Effector CD4-positive, alpha-beta T cell (primary cell): ENCODE measurements at places on chromosomes 3 and 15.

DNA sequence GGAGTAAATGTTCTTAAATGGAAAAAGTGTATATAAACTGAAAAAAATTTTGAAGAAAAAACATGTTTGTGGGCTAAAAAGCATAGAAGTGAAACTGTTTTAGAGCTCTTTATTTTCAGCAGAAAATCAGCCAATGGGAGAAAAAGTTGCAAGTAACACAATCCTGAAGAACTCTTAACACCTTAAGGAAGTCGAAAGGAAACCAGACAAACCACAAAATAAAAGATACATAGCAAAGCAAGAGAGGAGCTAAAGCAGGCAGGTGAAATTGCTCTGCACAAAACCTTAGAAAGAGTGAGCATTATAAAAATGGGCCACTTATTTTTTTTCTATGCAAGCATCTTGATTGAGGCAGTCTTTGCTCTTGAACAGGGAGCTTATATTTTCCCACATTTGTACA, 300.5 kb downstream of the RAP2B start:
- DNase-seq: no peak

DNA sequence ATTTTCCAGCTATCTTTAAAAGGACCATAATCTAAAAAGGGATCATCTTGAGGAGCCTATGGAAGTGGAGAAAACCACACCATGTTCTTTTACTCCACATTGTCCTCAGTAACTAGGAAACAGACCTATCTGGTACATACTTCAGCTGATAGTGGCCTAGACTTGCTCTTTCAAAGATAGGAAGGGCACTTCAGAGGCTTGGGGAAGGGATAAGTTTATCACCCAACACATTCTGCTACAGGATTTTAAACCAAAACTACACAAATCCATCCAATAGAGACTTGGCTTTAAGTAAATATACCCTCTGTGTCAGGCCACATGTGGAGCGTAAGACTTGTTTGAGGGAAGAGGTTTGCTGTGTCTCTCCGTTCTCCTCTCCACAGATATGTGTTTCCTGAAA, 35.4 kb downstream of the CP start:
- no peak for DNase-seq

DNA sequence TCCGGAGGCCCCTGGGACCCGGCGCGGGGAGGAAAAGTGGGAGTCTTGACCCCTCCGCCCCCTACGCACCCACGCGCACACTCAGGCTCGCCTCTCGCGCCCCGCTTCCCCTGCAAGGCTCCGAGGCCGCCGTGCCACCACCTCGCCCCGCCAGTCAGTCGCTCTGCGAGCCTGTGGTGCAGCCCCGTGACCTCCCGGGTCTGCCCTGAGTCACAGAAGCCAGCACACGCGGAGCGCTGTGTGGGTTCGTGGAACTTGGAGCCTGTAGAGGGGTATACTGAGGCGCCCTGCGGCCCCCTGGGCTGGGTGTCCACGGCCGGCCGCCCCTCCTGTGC, 380 bp upstream of the ALS2CL start:
- peak; percentile 41 for DNase-seq

DNA sequence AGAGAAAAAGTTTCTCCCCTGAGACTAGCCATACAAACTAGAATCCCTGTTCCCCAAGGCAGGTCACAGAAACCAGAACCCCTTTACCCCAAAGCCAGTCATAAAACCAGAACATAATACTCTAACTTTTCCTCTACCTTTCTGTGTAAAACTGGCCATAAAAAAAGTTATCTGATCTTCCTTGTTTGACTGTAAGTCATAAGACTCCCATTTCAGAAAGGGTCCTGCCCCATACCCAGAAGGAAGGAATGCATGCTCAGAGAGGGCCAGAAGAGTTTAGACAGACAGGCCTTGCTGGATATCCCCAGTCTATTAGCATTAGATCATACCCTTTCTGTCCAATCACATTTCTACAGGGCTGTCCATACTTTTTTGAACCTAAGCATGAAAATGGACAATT, 27.2 kb downstream of the SCN11A start:
- DNase-seq: no peak

DNA sequence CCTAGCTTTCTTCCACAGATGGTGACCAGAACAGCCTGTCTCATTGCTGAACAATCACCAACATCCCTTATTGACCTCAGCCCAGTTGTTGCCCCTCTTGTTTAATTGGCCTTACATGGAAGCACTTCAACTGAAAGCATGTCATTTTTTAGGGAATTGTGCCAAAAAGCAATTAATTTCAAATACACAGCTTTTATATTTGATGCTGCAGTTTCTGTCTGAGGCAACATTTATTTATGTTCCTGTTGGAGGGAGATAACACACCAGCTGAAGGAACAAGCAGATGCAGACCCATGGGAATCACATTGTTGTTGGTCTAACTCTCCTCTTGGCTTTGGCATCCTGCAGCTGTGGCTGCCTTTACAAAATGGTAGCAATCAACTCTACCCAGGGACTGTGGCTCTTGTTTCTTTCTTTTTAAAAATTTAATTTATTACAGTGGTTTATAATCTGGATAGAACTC, 498.1 kb upstream of the RGMA start:
- DNase-seq: no peak

GRCh38 chr15:73897441-73898261, 24.3 kb downstream of the TBC1D21 start:
- DNase-seq: peak; percentile 34

DNA sequence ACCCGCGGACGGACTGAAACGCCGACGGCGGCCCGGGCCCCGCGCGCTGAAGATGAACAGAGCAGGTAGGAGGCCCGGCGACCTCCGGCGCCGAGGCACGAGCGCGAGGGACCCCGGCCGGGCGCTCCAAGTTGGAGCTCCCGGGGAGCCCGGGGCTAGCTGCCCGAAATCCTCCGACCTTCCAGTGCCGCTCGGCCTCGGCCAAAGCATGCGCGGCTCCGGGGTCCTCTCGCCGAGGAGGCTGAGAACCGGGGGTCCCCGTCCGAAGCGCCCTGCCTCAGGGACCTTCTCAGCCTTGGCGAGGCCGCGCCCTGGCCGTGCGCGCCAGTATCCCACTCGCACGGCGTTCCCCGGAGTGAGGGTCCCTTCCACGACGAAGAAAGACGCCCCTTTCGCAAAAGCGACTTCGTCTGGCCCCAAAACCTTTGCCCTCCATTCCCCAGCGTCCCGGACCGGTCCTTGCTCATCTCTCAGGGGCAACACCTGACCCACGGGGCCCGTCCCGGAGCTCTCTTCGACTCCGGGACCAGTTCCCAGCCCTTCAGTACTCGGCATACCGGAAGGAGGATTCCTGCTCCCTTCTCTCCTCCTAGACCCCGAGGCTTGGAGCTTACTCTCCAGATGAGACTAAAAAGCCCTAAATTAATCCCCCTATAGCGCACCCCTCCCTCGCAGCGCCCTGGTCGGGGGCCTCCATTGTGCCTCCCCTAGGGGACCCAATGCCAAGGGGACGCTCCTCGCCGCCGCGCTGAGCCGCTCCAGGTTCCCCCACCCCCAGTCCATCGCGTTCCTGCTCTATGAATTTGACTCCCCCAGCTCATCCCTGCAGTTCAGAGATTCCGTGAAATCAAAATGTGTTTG, 7.7 kb upstream of the FGD5 start:
- DNase-seq: no peak

DNA sequence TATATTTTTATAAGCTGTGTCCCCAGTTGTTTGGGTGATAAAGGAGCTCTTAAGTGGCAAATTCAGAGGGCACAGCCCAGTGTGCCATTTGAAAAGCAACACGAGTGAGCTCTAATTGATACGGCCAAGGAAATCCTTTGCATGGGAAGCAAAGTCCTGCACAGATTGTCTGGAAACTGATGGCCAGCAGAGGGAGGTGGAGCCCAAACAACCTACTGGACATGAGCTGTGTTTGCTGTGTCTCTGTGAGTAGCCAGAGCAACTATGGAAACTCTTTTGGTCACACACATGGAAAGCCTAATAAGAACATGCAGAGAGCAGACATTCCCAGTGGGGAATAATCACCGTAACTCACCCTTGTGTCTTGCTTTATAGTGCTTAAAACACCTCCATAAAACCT, 24.4 kb downstream of the ONECUT1 start:
- no peak for DNase-seq

GRCh38 chr3:187994221-187995042, 159.5 kb upstream of the LPP start:
- DNase-seq: no peak

- DNase-seq: no peak
Observed at GRCh38 chr3:19522305-19522704, 374.0 kb downstream of the KCNH8 start.

- no peak for DNase-seq
Observed at GRCh38 chr3:193040836-193041672, 123.4 kb upstream of the MB21D2 start.

- DNase-seq: no peak
Observed at GRCh38 chr15:76577879-76578512, 241.4 kb downstream of the ISL2 start.

DNA sequence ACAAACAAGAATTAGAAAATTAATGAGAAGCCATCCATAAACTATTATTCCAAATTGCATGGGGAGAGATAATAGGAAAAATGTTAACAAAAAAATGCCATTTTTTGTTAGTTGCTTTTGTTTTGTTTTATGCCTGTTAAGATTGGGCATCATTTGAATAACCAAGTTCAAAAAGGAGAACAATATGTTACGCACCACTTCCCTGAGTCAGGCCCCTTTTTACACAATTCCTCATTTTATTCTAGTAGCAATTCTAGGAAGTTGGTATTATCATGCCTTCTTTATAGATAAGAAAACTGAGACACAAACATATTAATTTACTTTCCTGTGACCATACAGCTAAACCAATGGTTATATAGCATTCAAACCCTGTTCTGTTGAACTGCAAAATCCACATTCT, 736.9 kb upstream of the CCDC54 start:
- DNase-seq: no peak

- no peak for DNase-seq
Observed at GRCh38 chr3:112002096-112002971, 3.6 kb downstream of the TAGLN3 start.

- no peak for DNase-seq
Observed at GRCh38 chr3:94373456-94373855, 310.6 kb downstream of the NSUN3 start.

DNA sequence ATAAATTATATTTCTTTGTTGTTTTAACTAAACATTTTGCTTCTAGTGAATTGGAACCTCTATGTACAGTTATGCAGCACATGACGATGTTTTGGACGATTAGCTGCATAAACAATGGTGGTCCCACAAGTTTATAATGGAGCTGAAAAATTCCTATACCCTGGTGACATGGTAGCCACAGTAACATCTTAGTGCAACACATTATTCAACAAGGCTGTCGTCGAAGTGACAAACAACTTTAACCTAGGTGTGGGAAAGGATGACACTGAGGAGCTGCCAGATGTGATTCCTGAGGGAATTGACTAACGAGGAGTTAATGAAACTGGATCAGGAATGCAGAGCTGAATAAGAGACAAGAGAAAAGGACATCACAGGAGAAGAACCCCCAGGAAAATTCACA, 588.9 kb upstream of the EPHA6 start:
- no peak for DNase-seq

DNA sequence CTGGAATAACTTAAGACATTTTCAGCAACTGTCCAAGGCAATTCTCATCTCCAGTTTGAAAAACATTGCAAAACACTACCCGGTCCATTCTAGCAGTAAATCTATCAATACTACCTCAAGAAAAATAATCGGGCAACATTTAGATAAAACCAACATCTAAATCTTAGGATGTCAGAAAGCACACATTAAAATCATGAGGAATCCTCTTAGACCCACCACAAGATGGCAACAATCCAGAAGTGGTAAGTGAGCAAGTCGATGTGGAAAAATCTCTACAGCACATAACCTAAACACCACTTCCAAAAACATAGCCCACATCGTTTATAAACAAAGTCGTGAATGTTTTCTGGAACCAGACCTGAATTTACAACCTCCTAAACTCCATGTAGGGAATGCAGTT, 5.7 kb downstream of the PLCH1 start:
- no peak for DNase-seq

GRCh38 chr3:37826933-37827332, 34.7 kb upstream of the CTDSPL start:
- DNase-seq: no peak

DNA sequence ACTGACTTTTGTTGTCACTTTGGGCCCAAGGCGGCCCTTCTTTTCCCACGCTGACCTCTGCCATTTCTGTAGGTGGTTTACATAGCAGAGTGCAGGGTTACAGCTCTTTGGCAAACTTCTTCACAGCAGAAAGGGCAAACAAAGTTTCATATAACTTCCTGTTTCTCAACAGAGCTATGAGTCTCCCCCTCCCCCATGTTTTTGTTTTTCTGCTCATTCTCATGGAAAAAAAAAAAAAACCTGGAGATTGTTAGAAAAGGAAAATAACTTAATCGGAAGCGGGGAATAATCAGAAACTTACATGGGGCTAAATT, 342.0 kb upstream of the NR2F2 start:
- no peak for DNase-seq

- no peak for DNase-seq
Observed at GRCh38 chr3:167666563-167666962, 12.8 kb upstream of the WDR49 start.

DNA sequence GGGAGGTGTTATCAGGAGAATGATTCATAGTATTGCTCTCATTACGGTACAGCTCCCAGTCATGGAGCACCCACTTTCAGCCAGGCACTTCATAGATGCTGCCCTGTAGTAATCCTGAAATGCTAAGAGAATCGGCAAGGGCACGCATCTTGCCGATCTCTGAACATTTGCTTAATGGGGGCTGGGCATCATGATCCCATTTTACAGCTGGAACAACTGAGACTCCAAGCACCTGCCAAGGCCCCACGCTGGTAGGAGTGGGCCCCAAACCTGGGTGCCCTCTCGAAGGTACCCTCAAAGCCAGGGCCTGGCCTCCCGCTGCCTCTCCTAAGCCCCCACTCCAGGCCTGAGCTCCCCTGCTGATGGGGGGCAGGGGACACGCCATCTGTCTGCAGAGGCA, 47.3 kb downstream of the RPN1 start:
- DNase-seq: no peak

- DNase-seq: peak; percentile 67
Observed at GRCh38 chr15:64905119-64905831, 6.4 kb upstream of the ANKDD1A start.

- DNase-seq: peak; percentile 51
Observed at GRCh38 chr3:112132975-112133448, at the start of gene GCSAM. Gene GCSAM, minus strand, starts transcription at chr3:112133248. Its CDS starts 128 bp downstream, at chr3:112133120.

DNA sequence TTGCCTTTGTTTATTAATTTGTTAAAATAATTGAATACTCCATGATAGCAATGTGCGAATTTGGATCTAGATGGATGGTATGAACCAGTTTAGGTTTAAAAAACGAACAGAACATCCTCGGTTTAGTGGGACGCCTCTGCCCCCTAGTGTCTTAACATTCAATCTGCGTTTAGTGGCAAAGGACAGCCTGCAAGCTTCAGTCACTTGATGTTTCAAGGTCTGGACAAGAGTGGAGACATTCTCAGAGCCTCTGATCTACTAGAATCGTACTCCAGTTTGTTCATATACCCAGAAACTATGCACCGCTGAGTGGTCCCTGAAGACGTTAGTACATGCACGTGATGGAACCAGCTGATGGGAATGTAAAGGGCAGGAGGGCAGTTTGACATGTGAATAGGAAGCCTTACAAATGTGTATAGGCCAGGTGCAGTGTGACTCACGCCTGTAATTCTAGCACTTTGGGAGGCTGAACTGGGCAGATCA, 17.8 kb upstream of the ATP13A4 start:
- peak; percentile 16 for DNase-seq

- DNase-seq: no peak
Observed at GRCh38 chr3:73228437-73228836, 167.0 kb downstream of the EBLN2 start.
